ENCODE measurements at places on chromosomes 16 and 17. TPM values are rescaled to one million over a fixed set of nuclear protein-coding genes. Genes with fewer than 3 reads are reported as not detected.

The NUDT21 gene
- total RNA-seq: 241 TPM

The TBC1D3H gene
- total RNA-seq: not detected

The MFSD6L gene
- total RNA-seq: 1.4 TPM

The RDM1 gene
- total RNA-seq: 7.9 TPM

The ZKSCAN2 gene
- total RNA-seq: 5.0 TPM

The SLC16A11 gene
- total RNA-seq: not detected

The KIF18B gene
- 107 TPM for total RNA-seq

The KRT17 gene
- 0.25 TPM for total RNA-seq
